ENCODE measurements at places on chromosomes 12 and 14.

- H3K27ac ChIP-seq, result no peak overlapping the region
- H3K36me3 ChIP-seq, result no peaks in the 10 kb centered on the region
- H3K4me1 ChIP-seq, result peaks cover 12% of the 10 kb centered on the region
Observed at GRCh38 chr12:1007994-1008393, 17.0 kb downstream of the ERC1 start.

DNA sequence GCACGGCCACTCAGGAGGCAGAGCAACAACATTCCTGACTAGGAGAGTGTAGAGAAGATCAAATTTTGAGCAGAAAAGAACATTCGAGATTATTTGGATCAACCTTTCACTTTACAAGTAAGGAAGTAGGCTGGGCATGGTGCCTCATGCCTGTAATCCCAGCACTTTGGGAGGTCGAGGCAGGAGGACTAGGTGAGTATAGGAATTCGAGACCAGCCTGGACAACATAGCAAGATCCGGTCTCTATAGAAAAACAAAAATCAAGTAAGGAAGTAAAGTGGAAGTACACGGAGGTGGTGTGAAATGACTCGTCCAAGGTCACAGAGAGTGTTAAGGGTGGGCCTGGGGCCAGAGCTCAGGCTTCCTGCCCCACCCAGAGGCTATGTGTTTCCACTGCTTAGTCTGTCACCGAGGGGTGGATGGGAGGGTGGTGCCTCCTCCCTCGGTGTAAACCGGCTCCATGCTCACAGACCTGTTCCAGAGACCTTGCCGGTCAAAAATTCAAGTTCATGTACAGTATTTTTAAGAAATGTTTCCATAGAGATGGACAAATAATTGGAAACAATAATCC, 51.9 kb downstream of the MAP1LC3B2 start:
- peaks cover 28% of the 10 kb centered on the region for H3K4me1 ChIP-seq
- no peak overlapping the region for H3K27ac ChIP-seq
- no peak overlapping the region for H3K4me3 ChIP-seq
- H3K27me3 ChIP-seq, result no peaks in the 10 kb centered on the region
- DNase-seq, result no peak
- no peaks in the 10 kb centered on the region for H3K36me3 ChIP-seq

DNA sequence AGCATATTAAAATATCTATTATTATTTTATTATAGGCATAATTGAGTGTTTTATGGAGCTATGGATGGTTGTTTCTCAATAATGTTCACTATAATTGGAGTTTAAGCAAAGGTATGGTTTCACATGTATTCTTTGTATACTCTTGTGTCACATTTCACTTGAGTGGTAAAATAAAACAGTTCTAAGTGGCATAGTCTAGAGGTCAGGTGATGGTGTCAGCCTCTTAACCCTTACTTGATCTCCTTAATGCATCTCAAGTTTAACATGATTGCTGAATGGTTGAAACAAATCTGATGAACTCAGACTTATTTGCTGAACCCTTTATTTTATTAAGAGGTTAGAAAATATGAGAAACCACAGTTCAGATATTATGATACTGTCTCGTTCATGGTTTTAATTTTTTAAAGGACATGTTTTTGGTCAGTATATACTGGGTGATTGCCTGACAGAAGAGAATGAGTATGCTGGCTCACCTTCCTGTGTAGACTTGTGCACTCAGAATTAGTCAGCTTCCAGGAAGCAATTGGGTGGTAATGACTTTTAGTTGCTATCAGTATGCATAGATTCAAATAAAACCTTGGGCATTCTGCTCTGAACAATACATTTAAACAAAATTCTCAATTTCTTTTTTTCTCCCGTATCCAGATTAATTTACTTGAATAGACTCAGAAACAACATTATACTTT, 464.6 kb downstream of the PCNX1 start:
- H3K27me3 ChIP-seq, result no peaks in the 10 kb centered on the region
- H3K4me3 ChIP-seq, result no peak overlapping the region
- peaks cover 5% of the 10 kb centered on the region for H3K36me3 ChIP-seq
- no peak overlapping the region for H3K27ac ChIP-seq
- DNase-seq, result no peak

DNA sequence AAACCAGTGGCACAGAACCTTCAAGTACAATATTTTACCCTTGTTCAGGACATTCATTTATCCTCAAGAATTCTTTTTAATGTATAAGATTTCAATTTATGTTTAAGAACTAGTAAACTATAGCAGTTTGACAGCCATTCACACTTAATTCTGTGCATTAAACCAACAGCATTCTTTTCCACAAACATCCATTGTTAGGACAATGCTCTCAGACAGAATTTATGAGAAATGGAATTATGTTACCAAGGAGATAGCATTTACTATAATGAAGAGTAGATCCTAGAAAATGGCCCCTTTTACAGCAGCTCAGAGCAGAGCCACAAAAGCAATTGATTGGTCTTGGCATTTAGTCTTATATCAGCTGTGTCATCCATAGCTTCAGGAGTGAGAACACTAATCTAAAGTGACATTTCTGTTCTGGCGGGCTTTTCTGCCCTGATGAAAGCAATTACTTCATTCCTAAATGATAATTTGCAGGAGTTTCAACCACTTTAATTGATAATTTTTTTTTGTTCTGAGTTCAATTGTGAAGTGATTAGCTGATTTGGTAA, 268.9 kb downstream of the NPAS3 start:
- no peak overlapping the region for H3K4me3 ChIP-seq
- no peaks in the 10 kb centered on the region for H3K36me3 ChIP-seq
- H3K4me1 ChIP-seq, result no peaks in the 10 kb centered on the region
- DNase-seq, result no peak
- no peak overlapping the region for H3K27ac ChIP-seq
- H3K27me3 ChIP-seq, result no peaks in the 10 kb centered on the region

DNA sequence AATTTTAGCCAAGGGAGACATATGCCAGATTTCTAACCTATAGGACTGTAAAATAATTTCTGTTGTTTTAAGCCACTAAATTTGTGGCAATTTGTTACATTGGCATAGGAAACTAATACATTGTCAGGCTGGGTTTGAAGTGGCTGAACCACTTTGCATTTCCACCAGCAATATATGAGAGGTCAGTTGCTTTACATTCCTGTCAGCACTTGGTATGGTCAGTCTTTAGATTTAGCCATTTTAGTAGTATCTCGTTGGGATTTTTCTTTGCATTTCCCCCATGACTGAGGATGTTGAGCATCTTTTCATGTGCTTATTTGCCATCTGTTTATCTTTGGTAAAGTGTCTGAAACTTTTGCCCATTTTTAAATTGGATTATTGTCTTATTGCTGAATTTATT, 3.9 kb downstream of the PALS1 start:
- H3K27me3 ChIP-seq, result peaks cover 5% of the 10 kb centered on the region
- no peak for DNase-seq
- no peaks in the 10 kb centered on the region for H3K36me3 ChIP-seq
- H3K4me1 ChIP-seq, result peaks cover 11% of the 10 kb centered on the region
- no peak overlapping the region for H3K27ac ChIP-seq

DNA sequence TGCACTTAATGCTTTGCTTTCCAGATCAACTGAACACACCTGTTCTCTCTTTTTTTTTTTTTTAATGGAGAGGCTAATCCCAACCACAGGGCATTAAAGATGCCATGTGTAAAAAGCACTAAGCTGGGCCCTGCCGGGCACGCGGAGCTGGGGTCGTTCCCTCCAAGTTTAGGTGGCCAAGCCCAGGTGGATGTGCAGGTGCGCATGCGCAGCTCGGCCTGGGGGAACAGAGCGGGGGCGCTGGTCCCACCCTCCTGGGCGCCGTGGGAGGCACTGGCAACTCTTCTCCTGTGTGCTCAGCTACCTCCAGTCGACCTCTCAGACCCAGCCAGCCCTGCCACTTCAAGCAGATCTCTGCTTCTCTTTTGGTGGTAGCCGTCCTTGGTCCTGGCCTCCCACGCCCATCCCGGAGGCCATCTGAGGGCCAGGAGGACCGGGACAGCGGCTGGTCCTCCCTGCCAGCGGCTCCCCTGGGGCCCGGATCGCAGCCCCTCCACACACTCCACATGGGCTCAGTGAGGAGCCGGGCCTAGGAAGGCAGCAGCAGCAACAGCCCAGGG, 679.3 kb downstream of the BCL11B start:
- no peaks in the 10 kb centered on the region for H3K36me3 ChIP-seq
- peak; percentile 15 for DNase-seq
- no peak overlapping the region for H3K4me3 ChIP-seq
- H3K4me1 ChIP-seq, result peaks cover 19% of the 10 kb centered on the region
- H3K27me3 ChIP-seq, result no peaks in the 10 kb centered on the region
- H3K27ac ChIP-seq, result no peak overlapping the region

GRCh38 chr12:64900540-64900939, 76.1 kb downstream of the TBC1D30 start:
- no peak for DNase-seq
- no peaks in the 10 kb centered on the region for H3K4me1 ChIP-seq
- no peak overlapping the region for H3K4me3 ChIP-seq
- H3K36me3 ChIP-seq, result no peaks in the 10 kb centered on the region
- no peaks in the 10 kb centered on the region for H3K27me3 ChIP-seq

GRCh38 chr14:61866932-61867920, 105.0 kb downstream of the SNAPC1 start:
- H3K36me3 ChIP-seq, result peaks cover 7% of the 10 kb centered on the region
- no peak overlapping the region for H3K27ac ChIP-seq
- H3K4me3 ChIP-seq, result no peak overlapping the region

DNA sequence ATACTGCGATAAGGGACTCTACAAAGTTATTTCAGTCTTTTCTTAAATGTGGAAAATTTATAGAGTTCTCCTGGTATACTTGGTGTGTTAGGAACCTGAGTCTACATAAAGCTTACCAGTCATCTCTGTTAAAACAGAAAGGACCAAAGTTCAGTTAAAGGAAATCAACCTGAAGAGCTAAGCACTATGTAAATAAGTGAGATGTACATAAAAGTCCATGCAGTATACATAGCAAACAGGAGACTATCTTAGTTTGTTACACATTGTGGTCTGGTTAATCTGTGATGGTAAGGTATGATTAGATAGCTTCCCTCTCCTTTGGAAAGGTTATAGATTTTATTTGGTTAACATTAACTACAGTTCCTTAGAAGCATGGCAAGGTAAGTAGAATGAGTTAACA, 75.9 kb downstream of the ATP2B1 start:
- H3K4me1 ChIP-seq, result no peaks in the 10 kb centered on the region
- no peak overlapping the region for H3K27ac ChIP-seq
- no peak for DNase-seq
- H3K27me3 ChIP-seq, result no peaks in the 10 kb centered on the region

DNA sequence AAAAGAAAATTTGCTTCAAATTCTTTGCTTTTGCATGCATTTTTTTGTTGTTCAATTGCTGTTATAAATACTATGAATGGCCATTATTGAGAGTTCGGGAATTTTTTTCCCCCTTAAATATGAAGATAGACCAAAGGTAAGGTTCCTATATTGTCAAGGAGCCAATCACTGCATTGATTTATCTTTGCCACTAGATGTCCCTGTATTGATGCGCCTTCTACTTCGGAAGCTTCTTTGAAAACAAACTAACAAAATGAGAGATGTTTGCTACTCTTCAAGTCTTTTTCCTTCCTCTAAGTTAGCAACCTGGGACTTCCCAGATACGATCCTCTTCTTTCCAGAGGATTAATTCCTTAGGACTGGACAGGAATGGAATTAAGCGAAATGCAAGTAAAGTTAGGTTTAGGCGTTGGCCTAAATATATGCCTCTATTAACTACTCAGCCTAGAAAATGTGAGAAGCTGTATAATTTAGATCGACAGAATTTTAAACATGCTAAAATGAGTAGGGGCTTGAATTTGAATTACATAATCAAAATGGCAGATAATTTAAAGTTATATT, 318.1 kb downstream of the AEBP2 start:
- DNase-seq, result peak; percentile 51
- no peaks in the 10 kb centered on the region for H3K36me3 ChIP-seq
- no peak overlapping the region for H3K27ac ChIP-seq

Measured in neural progenitor cell (in vitro differentiated cells).